ENCODE measurements at places on chromosomes 11 and 22.

DNA sequence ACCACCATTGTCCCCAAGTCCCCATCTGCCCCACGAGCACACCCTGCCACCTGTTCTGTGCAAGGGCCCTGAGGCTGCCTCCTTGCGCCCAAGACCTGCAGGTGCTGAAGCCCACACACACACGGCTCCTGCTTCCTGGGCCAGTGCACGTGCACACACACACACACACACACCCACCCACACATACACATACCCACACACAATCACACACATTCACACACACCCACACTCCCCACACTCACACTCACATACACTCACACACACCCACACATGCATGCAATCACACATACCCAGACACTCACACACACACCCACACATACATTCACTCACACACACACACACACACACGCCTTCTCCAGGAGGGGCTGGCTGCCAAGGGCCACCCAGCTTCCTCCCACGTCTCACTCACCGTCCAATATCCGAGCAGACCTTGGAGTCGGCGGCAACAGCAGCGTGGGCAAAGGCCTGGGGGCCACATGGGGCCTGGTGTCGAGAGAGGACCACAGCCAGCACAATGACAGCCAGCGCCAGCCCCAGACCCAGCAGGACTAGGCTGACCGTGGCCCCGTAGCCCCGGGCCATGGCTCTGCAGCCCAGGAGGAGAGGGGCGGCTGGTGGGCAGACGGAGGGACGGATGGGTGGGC is 616 bp downstream of the GGT5 start:
- peak; percentile 55 for DNase-seq

DNA sequence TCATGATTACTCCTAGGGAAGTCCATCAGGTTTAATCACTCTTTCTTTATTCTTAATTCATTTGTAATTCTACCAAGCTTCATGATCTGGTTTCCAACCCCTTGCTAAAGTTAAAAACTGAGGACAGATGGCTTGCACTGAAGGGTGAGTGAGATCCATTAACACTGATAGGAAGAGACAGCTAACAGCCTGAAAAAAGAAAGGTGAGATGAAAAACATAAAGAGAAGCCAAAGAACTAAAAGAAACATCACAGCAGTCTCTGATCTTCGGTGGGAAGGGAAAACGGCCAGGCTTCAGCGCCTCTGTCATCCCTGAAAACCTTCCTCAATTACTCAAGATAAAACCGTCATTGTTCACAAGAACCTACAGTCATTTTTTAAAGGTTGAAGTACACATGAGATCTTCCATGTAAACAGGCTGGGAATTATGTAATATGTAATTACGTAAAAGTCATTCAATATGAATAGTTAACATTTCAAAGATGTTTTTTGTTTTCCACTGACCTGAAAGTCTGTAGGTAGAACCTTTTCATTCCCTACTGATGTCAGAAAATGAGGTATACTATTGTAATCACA is 41.3 kb downstream of the VSIG10L2 start:
- DNase-seq = no peak

DNA sequence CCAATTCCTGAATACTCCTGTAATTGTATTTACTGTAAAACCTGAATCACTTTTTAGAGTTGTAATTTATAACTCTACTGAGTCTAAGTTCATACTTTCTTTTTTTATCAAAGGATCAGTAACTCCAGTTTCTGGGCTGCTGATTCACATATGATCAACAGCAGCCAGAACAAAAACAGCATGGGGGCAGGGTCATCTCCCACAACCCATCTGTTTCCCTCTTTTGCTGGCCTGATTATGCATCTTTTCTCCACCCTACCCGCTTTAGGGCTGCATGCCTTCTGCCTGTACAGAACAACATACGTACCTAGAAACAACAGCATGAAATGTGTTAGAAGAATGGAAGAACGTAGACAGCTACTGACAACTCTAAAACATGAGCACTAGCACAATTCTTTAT is 76.0 kb downstream of the MRTFA start:
- peak; percentile 65 for DNase-seq

- no peak for DNase-seq
Measured at GRCh38 chr11:1992111-1992510, 5.5 kb downstream of the H19 start.

- no peak for DNase-seq
Measured at GRCh38 chr11:41851743-41852142, 392.3 kb upstream of the LRRC4C start.

Measured in astrocyte of the spinal cord (primary cell).